ENCODE measurements at places on chromosomes 6 and 20.

GRCh38 chr6:151690303-151690702 lies 117.2 kb upstream of the ESR1 start:
- H3K36me3 ChIP-seq = peaks cover 14% of the 10 kb centered on the region
- peaks cover 25% of the 10 kb centered on the region for H3K4me1 ChIP-seq
- peaks cover 4% of the 10 kb centered on the region for H3K27me3 ChIP-seq

DNA sequence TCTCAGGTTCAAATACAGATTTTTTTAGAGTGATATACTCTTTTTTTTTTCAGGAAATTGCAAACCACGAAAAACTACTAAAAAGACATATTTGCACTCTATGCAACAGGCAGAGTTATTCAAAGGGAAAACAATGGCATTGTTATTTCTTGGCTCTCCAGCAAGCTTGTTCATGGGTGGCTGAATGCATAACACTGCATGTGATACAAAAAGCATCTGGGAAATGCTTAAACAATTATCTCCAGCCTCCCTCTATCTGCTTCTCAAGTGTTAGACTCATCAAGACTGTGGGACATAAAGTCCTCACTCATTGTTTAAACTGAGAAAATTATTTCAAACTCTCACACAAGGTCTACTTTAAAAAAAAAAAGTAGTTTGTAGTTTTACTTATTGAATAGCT lies 7.3 kb upstream of the COL12A1 start:
- peaks cover 32% of the 10 kb centered on the region for H3K27me3 ChIP-seq
- peaks cover 11% of the 10 kb centered on the region for H3K4me1 ChIP-seq
- peaks cover 2% of the 10 kb centered on the region for H3K36me3 ChIP-seq
- no peak overlapping the region for H3K27ac ChIP-seq
- no peak overlapping the region for H3K4me3 ChIP-seq

DNA sequence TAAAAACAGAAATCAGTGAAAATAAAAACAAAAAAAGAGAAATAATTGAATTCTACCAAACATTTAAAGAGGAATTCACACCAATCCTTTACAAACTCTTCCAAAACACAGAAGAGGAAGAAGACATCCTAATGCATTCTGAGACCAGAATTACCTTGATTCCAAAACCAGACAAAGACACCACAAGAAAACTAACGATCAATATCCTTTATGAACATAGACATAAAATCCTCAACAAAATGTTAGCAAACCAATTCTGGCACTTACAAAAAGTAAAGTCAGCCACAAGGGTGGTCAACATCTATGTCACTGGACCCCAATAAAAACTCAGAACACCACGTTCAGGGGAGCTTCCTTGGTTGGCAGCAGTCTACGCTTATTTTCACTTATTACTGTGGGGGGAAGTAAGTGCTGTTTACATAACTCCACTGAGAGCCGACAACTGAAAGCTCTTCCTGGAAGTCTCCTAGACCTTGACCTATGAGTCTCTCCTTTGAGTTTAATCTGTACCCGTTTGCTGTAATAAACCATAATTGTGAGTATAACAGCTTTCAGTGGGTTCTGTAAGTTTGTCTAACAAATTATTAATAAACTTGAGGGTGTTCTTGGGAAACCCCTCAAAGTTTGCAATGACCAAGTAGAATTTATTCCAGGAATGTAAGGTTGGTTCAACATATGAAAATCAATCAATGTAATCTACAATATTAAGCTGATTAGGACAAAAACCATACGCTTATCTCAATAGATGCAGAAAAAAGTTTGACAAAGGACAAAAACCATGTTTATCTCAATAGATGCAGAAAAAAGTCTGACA lies 24.5 kb downstream of the GZF1 start:
- no peak overlapping the region for H3K27ac ChIP-seq
- peaks cover 12% of the 10 kb centered on the region for H3K4me1 ChIP-seq
- H3K4me3 ChIP-seq = no peak overlapping the region
- H3K27me3 ChIP-seq = no peaks in the 10 kb centered on the region
- peaks cover 49% of the 10 kb centered on the region for H3K36me3 ChIP-seq

GRCh38 chr20:38272398-38272797 lies 11.9 kb upstream of the KIAA1755 start:
- H3K27ac ChIP-seq = no peak overlapping the region
- no peaks in the 10 kb centered on the region for H3K4me1 ChIP-seq
- no peak for DNase-seq
- peaks cover 14% of the 10 kb centered on the region for H3K27me3 ChIP-seq
- H3K4me3 ChIP-seq = no peak overlapping the region

DNA sequence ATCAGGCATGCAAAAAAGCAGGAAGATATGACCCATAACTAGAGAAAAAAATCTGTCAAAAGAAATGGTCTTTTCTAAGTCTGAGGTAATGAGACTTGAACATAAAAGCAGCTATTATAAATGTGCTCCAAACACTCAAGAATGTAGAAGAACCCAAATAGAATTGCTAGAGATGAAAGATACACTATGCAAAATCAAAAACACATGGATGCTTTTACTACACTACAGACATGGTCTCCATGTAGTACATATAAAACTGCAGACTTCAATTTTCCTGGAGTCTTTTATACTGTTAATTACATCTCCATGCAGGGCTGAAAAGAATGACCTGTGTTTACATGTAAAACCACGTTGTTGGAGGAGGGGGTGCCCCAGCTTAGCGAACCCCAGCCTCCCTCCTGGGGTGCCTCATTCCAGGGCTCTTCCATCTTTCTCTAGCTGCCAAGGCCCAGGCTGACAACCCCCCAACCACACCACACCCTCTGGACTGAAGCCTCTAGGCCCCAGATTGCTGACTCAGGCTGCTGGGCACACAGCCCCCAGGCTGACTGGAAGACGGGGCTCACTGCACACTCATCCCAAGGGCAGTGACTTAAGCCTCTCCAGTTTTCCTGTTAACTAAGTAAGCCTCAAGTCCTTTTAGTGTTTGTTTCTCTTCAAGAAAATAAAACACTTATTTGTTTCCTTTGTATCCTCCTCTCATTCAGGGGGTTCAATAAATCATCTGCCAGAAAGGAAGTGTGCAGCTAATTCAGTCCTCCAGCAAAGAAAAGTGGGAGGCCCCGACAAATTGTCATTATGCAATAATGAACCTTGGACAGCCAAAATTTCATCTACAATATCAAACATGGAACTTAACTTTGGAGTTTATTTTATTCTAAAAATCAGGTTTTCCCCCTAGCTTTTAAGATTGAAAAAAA lies 26.0 kb upstream of the PLAGL1 start:
- no peaks in the 10 kb centered on the region for H3K27me3 ChIP-seq
- H3K4me3 ChIP-seq = no peak overlapping the region
- no peaks in the 10 kb centered on the region for H3K36me3 ChIP-seq
- no peak overlapping the region for H3K27ac ChIP-seq
- no peak for DNase-seq

DNA sequence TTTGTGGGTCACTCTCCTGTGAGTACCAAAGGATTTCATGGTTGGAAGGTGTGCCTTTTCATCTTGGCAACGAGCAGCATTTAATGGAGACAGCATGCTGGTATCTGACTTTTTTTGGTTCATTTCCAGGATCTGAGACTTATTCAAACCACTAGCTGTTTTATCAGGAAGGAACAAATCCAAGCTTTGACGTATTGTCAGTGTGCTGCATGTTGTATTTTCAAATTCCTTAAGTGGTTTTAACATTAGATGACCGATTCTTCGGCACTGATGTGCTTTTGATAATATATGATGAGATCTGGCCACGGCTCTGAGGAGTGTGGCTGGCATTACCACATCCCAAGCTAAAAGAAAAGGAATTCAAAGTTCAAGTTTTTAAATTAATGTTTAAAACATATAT lies 6.4 kb downstream of the RMND1 start:
- no peak overlapping the region for H3K27ac ChIP-seq
- H3K4me1 ChIP-seq = peaks cover 31% of the 10 kb centered on the region
- H3K27me3 ChIP-seq = no peaks in the 10 kb centered on the region
- no peak for DNase-seq
- peaks cover 12% of the 10 kb centered on the region for H3K36me3 ChIP-seq

GRCh38 chr6:148854096-148854495 lies 107.3 kb downstream of the UST start:
- H3K27me3 ChIP-seq = peaks cover 13% of the 10 kb centered on the region
- no peak overlapping the region for H3K27ac ChIP-seq
- no peak for DNase-seq
- H3K36me3 ChIP-seq = no peaks in the 10 kb centered on the region

DNA sequence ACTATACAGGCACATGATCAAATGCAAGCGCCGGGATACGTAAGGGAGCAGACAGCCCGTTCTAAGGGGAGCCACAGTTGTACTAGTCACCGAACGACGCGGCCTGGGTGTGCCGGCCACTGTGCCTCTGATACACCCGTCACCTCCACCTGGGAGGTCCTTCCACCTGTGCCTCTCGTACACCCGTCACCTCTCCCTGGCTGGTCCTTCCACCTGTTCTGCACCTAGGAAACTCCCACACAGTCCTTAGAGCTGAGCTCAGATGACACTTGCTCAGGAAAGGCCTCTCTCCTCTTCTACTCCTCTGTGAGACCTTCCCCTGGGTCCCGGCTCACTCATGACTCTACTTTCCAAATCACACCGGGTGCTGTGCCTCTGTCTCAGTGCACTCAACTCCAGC lies 245.0 kb downstream of the TTLL2 start:
- no peak overlapping the region for H3K4me3 ChIP-seq
- H3K36me3 ChIP-seq = no peaks in the 10 kb centered on the region
- no peak for DNase-seq
- no peaks in the 10 kb centered on the region for H3K4me1 ChIP-seq

DNA sequence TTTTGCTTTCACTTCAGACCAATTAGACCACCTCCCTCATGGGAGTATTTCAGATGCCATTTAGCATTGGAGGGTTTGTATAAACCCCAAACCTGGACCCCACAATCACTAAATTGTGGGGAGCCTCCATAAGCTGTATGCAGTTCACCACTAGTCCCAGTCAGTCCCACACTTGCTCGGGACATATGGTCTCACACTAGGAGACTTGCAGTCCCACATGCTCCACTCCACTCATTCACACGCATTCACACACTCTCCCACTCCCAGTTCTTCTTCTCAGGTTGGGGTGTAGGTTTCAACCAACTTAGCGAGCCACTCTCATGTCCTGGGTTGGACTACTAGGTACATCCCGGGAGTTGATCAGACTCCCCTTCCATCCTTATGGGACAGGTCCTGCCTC lies 84.5 kb upstream of the GPR6 start:
- peaks cover 2% of the 10 kb centered on the region for H3K4me1 ChIP-seq
- H3K36me3 ChIP-seq = no peaks in the 10 kb centered on the region
- no peak overlapping the region for H3K4me3 ChIP-seq
- H3K27ac ChIP-seq = no peak overlapping the region
- peaks cover 17% of the 10 kb centered on the region for H3K27me3 ChIP-seq
- no peak for DNase-seq

- H3K27me3 ChIP-seq = peaks cover 17% of the 10 kb centered on the region
- no peak overlapping the region for H3K4me3 ChIP-seq
- no peak overlapping the region for H3K27ac ChIP-seq
- no peaks in the 10 kb centered on the region for H3K4me1 ChIP-seq
- DNase-seq = peak; percentile 19
These were observed 78.5 kb upstream of the BHLHE23 start for GRCh38 chr20:63085151-63085861.

GRCh38 chr6:46845126-46845525 lies 51.9 kb downstream of the MEP1A start:
- H3K4me3 ChIP-seq = no peak overlapping the region
- peaks cover 5% of the 10 kb centered on the region for H3K4me1 ChIP-seq
- no peaks in the 10 kb centered on the region for H3K36me3 ChIP-seq
- no peak for DNase-seq
- no peak overlapping the region for H3K27ac ChIP-seq

DNA sequence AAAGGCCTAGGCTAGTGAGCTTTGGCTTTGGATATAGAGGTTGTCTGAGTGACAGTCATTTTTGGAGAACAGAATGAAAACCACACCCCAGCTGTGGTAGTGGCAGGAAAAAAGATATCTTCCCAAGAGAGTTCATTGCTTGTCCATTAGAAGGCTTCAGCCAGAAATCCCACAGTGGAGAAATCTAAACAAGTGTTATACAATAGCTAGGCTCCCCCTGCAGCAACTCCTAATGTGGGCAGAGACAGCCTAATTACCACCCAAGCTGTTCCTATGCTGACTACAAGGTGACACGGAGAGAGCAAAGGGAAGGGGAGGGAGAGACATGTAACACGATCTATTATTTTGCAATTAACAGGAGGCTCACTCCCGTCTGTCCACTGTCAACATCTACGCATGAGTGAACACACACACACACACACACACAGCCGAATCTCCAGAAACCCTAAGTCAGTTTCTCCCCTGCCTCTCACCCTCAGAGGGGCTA lies 147.5 kb upstream of the TCF21 start:
- no peak for DNase-seq
- no peaks in the 10 kb centered on the region for H3K4me1 ChIP-seq
- H3K36me3 ChIP-seq = no peaks in the 10 kb centered on the region
- H3K27me3 ChIP-seq = no peaks in the 10 kb centered on the region

- peaks cover 5% of the 10 kb centered on the region for H3K27me3 ChIP-seq
- no peak overlapping the region for H3K4me3 ChIP-seq
- no peak for DNase-seq
- H3K27ac ChIP-seq = no peak overlapping the region
- no peaks in the 10 kb centered on the region for H3K36me3 ChIP-seq
These were observed 35.7 kb downstream of the CDH26 start for GRCh38 chr20:59993736-59994430.

DNA sequence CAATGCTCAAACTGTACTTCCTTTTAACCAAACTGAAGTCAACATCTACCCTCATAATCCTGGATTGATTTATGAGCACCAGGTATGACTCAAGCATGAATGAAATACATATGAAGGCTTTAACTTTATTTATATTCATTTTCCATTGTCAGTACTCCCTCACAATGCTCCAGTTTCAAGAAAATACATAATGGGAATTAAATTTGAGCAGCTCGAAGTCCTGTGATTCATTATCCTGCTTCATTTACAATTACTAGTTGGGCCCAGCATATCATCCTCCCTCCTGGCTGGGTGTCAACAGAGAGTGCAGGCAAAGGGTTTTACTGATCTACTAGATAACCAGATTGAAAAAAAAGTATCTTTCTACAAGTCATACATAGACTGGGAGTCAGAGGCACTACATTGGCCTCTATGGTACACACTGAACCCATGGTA lies 10.1 kb downstream of the SAMHD1 start:
- peaks cover 79% of the 10 kb centered on the region for H3K4me1 ChIP-seq
- H3K27ac ChIP-seq = peak overlapping the region; percentile 47
- DNase-seq = no peak
- peak overlapping the region; percentile 30 for H3K4me3 ChIP-seq
- H3K27me3 ChIP-seq = no peaks in the 10 kb centered on the region

All from activated naive CD4-positive, alpha-beta T cell treated with anti-CD3 and anti-CD28 coated beads, Interleukin-2, amount 10 ng/mL, durations not matched to agents 7 days and 5 days (primary cell).